Cerebellar nuclear complex (tissue), 1 donor: ENCODE measurements at places on chromosomes 6 and 20.

DNA sequence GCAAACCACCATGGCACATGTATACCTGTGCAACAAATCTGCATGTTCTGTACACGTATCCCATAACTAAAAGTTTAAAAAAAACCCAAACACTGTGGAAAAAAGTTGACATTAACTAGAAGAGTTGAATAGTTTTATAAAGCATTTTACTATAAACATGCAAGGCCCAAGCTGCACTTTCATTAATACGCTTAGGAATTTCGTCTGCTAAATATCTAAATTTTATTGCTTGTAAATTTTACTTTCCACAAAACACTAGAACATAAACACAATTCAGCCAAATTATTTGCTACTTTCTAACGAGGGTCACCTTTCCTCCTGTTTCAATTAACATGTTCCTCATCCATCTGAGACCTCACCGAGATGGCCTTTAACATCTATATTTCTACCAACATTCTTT lies 74.4 kb upstream of the MAN1A1 start:
- DNase-seq: no peak

DNA sequence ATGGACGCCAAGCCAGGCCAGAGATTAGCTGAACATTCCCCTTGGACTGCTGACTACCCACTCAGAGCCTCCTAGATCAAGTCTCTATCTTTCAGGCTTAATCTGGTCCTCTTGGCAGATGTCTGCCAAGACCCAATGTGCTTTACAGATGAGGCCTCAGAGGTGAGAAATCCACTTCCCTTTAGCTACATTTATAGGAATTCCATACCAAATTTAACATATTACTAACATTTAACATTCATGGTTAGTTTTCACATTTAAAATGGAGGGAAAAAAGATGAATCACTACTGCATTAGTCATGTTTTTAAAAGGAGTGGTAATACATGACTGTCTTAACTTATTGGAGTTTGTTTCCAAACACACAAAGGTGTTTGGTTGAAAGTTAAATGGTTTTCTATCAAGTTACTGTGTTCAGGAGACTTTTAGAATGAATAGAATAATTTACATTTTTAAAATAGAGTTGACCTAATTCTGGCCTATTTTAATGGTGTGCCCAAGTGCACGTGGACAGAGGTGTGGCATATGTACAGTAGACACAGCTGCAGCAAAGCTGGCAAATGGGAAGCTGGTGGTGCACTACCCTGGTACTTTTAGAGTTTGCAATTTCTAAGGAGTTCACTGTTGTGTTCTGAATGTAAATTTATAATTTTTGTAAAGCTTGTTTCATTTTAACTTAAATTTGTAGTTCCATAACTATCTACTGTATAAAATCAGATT lies 41.9 kb upstream of the CALHM6 start:
- no peak for DNase-seq

DNA sequence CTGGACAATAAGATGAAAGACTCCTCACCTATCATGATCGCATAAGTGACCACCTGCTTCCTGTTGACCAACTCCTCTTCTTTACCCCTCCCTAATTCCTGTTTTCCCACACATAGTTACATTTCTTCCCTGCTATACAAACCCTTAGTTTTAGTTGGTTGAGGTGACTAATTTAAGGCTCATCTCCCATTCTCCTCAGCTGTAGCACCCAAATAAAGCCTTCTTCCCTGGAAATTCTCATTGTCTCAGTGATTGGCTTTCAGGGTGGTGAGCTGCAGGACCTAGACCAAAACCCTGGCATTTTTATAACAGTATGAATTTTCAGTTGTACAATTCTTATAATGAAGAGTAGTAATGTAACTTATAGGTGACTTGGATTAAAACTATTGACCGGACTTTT lies 2.1 kb downstream of the FKBP1C start:
- DNase-seq: no peak

DNA sequence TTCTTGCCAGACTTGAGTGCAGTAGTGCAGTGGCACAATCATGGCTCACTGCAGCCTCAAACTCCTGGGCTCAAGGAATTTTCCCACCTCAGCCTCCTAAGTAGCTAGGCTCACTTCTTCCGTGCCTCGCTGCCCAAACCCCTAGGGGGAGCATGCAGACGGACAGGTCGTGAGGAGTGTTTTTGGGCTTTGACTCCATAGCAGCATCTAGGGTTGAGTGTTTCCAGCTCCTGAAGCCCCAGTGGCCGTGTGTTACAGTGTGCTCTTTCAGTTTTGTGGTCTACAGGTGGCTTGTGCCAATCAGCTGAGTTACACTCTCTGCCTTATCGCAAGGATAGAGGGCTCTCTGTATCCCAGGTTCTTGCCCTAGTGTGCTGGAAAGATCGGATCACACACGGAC lies 33.4 kb downstream of the NCOA3 start:
- no peak for DNase-seq

DNA sequence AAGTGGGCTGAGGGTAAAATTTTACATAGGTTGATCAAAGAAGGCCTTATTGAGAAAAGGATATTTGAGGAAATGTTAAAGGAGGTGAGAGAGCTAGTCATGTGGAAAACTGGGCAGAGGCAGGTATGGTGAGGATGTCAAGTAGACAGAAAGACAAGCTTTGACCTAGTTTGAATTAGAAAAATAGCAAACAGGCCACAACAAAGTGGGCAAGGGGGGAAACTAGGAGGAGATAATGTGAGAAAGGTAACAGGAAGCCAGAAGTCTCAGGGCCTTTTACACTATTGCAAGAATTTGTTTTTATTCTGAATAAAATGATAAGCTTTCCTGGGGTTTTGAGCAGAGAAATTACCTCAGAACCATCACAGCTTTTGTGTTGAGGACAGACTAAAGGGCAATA lies 115.7 kb downstream of the RWDD2A start:
- no peak for DNase-seq

GRCh38 chr6:20574355-20574754 lies 40.1 kb downstream of the CDKAL1 start:
- DNase-seq: no peak

DNA sequence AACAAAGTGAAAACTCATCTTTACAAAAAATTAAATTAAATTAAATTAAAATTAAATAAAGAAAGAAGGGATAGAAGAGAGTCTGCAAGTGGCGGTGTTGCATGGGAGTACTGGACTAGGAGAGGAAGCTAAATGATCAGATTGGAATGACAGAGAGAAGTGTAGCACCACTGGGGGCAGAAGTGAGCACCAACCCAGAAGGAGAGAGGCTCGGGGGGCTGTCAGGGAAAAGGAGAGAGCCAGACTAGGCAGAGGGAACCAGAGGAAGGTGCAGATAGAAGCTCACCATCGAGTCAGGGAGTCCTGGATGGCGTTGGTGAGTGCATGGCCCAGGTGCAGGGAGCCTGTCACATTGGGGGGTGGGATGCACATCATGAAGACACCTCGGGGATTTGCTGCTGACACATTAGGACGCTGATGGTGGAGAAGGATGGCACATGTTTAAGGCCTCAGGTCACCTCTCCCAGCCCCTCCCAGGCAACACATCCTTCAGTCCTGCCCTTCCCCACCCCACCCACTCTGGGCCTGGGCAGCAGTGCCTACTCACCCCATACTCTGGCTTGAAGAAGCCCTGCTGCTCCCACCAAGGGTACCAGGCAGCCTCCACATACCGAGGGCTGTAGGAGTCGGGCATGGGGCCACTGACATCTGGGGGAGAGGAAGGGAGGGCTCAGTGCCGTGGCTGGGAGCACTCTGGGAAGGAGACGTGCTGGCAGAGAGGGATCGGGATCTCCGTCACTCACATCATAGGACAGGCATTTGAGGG lies 4.0 kb downstream of the VARS1 start:
- no peak for DNase-seq

DNA sequence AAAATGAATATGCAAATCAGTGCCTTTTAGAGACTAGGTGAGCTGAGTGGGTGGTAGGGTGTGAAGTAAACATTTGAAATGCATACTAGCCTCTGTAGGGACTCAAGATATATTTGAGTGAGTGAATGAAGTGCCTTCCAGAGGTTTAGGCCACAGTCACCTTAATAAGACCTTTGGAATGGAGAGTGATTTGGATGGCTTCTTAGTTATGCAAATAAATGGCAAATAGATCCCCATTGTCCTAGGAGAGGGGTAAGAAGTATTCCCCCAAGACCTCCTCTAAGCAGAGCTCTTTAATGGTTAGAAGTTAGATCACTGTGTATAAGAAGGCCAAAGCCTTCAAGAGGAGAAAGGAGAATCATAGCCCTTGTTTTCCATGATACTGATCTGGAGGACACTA lies 47.8 kb upstream of the IMPG1 start:
- no peak for DNase-seq

GRCh38 chr20:63495741-63496595 lies 2.9 kb downstream of the EEF1A2 start:
- DNase-seq: no peak

- DNase-seq: no peak
These were observed 266.2 kb downstream of the LRFN2 start for GRCh38 chr6:40320947-40321346.

GRCh38 chr6:110731196-110731595 lies 84.1 kb downstream of the CDK19 start:
- no peak for DNase-seq

- DNase-seq: no peak
These were observed 353.3 kb upstream of the ARID1B start for GRCh38 chr6:156423829-156424228.

- DNase-seq: no peak
These were observed 131.3 kb downstream of the ZDHHC14 start for GRCh38 chr6:157512382-157512682.

- DNase-seq: no peak
These were observed 14.7 kb downstream of the STK35 start for GRCh38 chr20:2116170-2116940.

DNA sequence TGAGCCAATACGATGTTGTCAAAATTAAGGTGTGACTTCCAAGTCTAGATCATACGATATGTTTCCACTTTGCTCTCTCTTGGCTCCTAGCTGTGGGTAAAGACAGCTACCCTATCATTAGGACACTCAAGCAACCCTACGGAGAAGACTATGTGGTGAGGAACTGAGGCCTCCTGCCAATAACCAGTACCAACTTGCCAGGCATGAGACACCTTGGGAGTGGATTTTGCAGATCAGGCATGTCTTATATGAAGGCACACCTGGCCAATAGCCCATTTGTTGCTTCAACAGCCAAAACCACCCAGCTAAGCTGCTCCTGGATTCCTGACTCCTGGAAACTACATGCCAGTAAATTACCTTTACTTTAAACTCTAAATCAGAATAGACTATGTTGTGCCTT lies 863.4 kb downstream of the DHX35 start:
- DNase-seq: no peak

- DNase-seq: no peak
These were observed 5.2 kb downstream of the BCAS4 start for GRCh38 chr20:50799890-50800550.
